Activated naive CD8-positive, alpha-beta T cell treated with anti-CD3 and anti-CD28 coated beads for 36 hours (primary cell): ENCODE measurements at places on chromosomes 12 and 14. TPM values are rescaled to one million over a fixed set of nuclear protein-coding genes. Genes with fewer than 3 reads are reported as not detected.

DNA sequence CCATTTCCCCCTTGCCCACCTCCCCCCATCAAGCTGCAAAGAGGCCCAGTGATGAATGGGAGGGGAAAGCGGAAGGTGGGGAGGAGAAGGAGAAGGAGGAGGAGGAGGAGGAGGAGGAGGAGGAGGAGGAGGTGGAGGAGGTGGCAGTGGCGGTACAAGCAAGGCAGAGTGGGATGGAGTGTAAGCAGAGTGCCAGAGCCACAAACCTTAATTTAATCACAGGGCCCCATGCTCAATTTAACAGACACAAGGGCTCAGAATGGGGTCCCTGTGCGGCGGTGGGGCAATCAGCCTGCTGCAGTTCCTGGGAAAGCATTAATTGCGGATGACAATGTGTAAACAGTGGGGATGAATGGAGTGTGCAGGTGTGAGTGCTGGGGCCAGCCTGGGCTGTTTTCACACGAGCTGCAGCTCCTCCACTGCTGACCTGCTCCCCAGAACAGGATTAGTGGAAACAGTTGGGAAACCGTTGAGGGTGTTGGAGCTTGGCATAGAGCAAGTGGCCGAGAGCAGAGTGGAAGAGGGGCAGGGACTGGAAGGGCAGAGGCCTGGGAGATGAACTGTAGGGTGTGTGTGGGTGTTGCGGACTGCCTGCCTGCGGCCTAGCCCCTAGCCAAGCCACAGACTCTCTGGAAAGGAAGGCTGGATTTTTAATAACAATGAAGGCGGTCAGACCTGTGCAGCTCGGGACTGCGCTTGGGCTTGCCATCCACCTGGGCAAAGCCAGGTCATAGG is 36.4 kb upstream of the SMOC1 start:
- DNase-seq: no peak

GRCh38 chr14:23460960-23461359 is 8.5 kb upstream of the NGDN start:
- no peak for DNase-seq

SLC5A8 gene
- not detected for total RNA-seq

SPSB2 gene
- 2.7 TPM for total RNA-seq

DNA sequence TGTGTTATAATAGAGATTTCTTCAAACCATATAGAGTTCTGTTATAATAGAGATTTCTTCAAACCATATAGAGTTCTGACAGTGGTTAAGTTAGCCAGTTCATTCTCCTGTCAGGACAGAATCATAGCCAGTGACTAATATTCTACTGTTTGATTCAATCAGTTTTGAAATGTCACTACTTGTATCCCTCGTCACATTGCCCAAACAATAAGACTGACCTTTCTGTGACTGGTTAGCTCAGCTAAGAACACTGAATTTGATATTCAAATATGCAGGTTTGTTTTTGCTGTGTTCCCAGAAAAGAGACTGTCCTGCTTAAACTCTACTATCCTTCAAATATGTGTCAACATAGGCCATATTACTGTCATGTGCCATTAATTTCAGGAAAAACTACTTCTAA is 74.4 kb downstream of the ALG10B start:
- DNase-seq: no peak

DNA sequence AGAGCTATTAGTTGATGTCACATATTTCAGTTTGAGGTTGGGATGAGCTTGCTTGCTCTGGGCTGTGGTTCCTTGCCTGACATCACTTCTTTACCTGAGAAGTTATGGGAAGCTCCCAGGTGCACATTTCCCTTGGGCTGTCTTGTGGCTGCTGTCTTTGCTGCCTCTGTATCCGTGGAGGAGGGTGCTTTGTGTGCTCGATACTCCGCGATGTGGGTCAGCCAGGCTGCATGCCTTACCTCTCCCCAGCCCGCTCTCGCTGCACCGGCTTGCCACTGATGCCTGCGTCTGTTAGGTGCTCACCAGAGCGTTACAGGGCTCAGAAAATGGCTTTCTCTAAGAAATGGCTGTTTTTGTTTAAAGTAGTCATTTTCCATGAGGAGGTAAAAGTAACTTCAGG is 19.6 kb downstream of the PELI2 start:
- no peak for DNase-seq

RERG gene
- not detected for total RNA-seq

DNA sequence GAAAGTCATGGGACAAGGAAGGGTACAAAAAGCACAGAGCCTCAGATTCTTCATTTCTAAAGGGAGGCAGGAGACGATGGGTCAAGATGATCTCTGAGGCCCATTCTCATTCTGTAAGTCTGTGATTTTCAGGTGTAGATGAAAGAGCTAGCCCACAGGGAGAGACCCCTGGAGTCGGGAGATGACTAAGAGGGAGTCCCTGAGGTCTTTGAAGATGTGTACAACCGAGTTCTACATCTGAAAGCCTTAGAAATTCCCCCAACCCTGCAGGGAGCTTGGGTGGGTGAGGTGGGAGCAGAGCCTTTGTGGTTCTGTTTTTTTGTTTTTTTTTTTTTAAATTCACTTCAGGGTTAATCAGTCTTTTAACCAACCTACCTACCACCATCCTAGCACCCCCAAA is 3.1 kb downstream of the WNT10B start:
- DNase-seq: no peak

GRCh38 chr14:22226381-22226780 is 362.6 kb downstream of the DAD1 start:
- no peak for DNase-seq

- DNase-seq: no peak
These were observed 5.0 kb upstream of the EP400 start for GRCh38 chr12:131944601-131945251.

- DNase-seq: no peak
These were observed 6.3 kb downstream of the FRS2 start for GRCh38 chr12:69476276-69477017.

DNA sequence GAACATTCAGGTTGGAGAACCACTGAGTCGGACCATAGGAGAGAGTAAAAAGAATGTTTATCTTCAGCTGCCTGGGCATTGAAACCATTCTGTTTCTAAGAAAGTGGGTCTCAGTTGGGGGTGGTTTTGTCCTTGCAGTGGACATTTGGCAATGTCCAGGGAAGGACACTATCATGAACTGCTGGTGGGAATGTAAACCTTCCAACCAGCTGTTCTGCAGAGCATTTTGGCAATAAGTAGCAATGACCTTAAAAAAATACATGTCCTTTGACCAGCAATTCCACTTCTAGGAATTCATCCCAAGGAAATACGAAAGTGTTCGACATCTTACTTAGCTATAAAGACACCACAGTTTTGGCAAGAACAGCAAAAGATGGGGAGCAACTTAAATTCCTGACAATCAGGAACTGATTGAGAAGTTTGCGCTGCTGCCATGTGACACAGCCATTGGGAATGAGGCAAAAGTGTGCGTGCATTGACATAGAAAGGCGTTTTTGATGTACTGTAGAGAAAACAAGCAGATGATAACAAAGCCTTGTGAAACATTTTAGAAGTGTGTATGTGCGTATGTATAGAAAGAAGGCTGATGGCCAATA is 82.9 kb upstream of the MAP1LC3B2 start:
- DNase-seq: no peak

RHEBL1 gene
- 13.2 TPM for total RNA-seq

EFS gene
- total RNA-seq: not detected

ADCY4 gene
- 0.70 TPM for total RNA-seq

DNA sequence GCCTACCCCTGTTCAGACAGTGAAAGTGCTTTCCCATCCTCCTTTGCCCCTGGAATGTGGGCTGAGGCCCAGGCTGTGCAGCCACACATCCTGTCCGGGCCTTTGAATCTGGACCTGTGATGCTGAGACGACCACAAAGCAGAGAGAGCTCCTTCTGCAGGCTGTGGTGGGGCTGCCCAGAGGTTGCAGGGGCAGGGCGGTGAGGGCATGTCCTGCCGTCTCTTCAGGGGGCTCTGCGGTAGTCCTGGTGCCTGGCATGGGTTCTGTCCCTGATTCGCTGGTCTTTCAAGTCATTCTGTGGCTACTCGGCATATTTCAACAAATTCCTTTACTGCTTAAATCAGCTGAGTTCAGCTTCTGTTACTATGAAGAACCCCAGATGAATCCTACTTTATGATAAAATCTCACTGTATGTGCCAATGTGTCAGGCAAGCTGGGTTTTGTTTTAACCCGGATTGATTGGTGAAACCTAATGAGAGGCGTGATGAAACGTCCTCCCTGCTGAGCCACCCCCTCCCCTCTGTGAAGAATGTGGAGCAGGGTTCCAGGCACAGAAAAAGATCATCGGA is 63.4 kb upstream of the DICER1 start:
- no peak for DNase-seq

DEPDC4 gene
- 2.8 TPM for total RNA-seq

BCL7A gene
- 6.7 TPM for total RNA-seq

PMEL gene
- 0.25 TPM for total RNA-seq

- no peak for DNase-seq
These were observed 61.1 kb upstream of the COCH start for GRCh38 chr14:30813216-30813615.

- DNase-seq: no peak
These were observed 22.6 kb downstream of the GPHB5 start for GRCh38 chr14:63296060-63296563.

DNA sequence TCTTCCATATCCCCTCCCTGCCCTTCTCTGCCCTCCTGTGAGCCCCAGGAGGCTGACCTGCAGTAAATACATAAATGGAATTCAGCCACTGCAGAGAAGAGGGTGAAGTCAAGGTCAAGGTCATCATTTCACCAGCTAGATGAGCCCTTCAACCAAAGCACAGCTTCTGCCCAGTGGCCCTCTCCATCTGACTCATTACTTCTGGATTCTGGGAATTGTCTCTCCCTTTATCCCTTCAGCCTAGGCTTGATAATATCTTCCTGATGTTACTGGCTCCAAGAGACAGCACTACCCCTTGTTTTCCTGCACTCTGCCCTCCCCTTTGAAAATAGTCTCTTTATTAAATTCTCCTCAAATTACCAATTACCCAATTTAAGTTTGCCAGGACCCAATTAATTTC is 64.5 kb downstream of the TTC9 start:
- DNase-seq: no peak
